ENCODE measurements at places on chromosomes 5 and 9.

- DNase-seq = peak; percentile 46
Measured at GRCh38 chr5:116068028-116068632, 16.7 kb upstream of the COMMD10 start.

GRCh38 chr5:39892708-39893107, 467.9 kb upstream of the DAB2 start:
- DNase-seq = no peak

DNA sequence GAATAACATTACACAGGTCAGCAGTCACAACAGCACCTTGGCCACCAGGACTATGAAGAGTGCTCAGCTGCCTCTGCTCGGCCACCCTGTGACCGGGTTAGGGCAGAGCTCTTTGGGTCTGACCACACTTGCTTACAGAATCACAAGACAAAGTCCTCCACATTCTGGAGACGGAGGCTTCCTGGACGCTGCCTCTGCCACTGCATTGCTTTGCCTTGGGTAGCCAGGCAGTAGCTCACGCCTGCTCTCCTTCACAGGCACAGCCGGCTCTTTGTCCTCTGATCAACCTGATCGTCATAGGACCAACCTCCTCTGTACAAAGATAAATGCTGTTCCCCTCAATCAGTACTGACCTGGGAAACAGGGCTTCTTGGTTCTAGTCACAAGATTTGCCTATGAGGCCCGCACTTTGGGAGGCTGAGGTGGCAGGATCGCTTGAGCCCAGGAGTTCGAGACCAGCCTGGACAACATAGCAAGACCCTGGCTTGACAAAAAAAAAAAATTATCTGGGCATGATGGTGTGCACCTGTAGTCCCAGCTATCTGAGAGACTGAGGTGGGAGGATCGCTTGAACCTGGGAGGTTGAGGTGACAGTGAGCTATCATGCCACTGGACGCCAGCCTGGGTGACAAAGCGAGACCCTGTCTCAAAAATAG, 128.4 kb upstream of the IER5L start:
- DNase-seq = no peak

DNA sequence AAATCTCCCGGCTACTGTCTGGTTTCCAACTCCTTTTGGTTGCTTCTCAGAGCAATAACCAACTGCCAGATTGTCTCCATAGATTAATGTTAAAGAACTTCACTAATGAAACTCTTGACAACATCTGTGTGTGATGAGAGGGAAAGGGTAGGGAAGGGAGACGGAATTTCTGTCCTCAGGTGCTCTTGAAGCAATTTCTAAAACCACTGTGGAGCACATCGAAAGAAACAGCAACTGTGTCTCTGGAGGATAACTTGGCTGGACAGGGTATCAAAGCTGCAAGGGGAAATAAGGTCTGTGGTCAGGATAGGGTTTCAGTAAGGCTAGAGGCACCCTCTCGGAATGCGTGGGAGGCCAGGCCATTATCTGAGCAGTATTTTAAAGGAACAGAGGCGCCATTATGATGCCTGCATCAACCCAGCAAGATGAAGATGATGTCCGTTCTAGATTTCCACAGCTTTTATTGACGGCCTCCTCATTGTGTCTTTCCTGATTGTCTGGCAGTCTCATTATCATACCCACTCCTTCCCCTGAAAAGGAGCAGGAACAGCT, 76.6 kb downstream of the RORB start:
- DNase-seq = no peak

- no peak for DNase-seq
Measured at GRCh38 chr9:127763918-127764384, 14.5 kb downstream of the SH2D3C start.

- DNase-seq = no peak
Measured at GRCh38 chr5:56580864-56581263, 234.5 kb upstream of the MAP3K1 start.

Measured in SK-N-DZ (cell line).